ENCODE measurements at places on chromosomes 1 and 21.

DNA sequence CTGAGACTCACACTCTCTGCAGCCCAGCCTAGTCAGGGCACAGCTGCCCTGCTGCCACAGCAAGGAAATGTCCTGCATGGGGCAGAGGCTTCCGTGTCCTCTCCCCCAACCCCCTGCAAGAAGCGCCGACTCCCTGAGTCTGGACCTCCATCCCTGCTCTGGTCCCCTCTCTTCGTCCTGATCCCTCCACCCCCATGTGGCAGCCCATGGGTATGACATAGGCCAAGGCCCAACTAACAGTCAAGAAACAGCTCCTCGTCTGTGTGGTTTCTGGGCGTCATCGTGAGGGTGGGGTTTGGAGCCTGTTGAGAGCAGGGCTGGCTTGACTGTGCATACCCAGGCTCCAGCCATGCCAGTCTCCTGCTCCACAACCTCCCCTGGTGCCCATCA lies 19.5 kb downstream of the FAAH start:
- no peak for DNase-seq

DNA sequence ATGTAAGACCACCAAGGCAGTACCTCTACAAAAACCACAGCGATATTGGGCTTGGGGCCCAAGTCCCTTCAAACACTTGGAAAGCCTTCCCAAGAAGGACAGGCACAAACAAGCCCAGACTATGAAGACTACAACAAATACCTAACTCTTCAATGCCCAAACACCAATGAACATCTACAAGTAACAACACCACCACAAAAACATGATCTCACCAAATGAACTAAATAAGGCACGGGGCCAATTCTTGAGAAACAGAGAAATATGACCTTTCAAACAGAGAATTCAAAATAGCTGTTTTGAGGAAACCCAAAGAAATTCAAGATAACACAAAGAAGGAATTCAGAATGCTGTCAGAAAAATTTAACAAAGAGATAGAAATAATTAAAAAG lies 86.8 kb downstream of the COL24A1 start:
- no peak for DNase-seq

DNA sequence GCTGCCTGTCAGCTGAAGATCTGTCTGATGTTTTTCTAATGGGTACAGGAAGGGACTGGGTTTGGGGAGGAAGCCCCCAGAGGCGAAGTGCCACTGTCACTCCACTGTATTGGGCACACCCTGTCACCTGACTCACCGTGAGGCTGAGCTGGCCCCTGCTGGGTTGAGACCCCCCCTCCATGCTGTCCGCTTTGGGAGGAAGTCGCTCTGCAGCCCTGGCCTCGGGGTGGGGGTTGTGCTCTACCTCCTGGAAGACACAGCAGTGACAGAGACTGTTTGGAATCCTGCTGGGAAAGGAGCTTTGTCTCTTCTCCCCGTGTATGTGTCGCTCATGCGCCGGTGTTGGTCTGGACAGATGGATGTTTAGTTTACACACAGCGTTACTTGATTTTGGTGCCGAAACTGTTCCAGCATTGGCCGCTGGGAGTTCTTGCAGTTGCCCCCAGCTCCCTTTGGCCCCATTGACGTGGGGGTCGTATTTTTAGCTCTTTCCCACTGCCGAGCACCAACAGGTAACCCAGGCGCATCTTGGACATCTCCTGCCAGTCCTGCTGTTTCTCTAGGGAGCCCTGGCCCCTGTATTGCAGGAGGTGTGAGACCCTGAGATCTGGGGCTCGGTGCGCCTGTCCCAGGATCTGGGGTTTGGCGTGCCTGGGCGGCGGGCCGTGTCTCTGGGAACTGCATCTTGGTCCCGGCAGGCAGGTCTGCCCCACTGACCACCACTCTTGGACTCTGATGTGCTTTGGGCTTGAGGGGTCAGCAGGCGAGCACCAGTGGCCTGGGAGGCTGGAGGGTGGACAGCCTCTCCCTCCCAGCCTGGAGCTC lies 30.3 kb downstream of the SLX9 start:
- no peak for DNase-seq

GRCh38 chr1:57017200-57017599 lies 51.4 kb upstream of the C8B start:
- no peak for DNase-seq

DNA sequence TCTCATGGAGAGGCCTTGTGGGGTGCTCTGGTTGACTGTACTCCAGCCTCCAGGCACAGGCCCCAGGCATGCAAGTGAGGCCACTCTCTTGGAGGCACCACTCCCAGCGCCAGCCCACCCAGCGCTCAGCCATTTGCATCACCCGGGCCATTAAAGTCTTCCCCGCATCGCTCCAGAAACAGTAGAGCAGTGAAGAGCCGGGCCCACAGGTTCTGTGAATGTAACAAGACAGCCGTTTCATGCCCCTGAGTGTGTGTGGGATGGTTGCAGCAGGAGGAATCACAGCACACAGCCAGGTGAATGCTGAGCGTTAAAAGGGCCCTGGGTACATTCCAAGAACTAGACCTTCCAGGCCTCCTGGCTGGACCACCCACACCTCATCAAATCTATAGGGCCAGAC lies 19.0 kb upstream of the CD2 start:
- no peak for DNase-seq

DNA sequence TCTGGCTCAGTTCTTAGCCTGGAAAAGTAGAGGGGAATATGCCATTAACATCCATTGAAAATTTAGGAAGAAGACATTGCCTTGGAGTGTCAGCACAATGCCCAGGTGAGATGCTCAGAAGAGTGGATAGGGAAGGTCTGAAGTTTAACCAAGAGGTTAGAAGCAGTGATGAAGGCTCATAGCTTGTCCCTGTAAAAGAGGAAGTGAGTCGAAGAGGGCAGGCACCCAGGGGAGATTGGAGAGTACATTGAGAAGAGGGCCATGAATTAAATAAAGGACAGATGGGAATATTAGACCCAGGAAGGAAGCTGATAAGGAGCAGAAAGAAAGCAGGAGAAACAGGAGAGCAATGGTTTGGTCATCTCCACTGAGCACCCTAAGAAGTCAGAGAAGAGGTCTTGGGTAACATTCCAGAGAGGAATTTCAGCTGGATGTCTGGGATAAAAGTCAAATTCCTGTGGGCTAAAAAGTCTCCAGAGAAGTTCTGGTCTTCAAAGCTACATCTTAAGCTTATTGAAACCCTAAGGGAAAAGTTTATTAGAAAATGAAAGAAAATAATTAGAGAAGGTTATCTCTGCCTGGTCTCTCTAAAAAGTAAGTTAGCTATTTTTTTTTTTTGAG lies 17.3 kb downstream of the C8B start:
- no peak for DNase-seq

- peak; percentile 35 for DNase-seq
Measured at GRCh38 chr1:31739346-31739745, 24.8 kb downstream of the ADGRB2 start.

GRCh38 chr1:87115317-87115890 lies 201.0 kb downstream of the HS2ST1 start:
- DNase-seq, result no peak

DNA sequence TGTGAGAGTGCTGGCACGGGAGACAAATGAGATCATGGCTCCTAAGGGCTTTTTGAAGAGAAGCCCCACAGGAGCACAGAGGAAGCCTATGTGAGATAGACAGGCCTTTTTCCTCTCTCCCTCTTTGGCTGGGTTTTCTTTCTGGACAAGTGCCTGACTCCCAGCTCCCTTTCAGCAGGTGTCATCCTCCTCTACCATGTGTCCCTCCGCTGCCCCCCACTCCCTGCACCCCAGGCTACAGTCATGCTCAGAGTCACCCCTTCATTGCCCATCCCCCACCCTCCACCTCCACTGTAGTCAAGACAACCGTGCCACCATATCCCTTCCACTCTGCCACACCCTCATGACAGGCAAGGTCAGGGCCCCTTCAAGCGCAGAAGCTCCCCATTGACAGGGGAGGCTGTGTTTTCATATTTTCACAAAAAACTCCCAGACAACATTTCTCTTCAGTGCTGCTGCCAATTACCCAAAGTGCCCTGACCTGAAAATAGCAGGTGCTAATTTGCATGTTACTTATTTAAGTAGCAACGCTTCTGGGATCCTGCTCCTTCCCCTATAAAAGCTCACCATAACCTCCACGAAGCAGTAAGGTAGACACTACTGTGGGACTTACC lies 92.1 kb upstream of the IPO9 start:
- no peak for DNase-seq

- no peak for DNase-seq
Measured at GRCh38 chr1:171177261-171177660, 7.8 kb upstream of the FMO2 start.

Data from memory B cell (primary cell).